Spinal cord (tissue), 10 donors: ENCODE measurements at places on chromosomes 12 and 14. TPM values are rescaled to one million over a fixed set of nuclear protein-coding genes. Genes with fewer than 3 reads are reported as not detected.

ALDH1L2 gene
- polyA plus RNA-seq: 9.5 TPM

CABP1 gene
- polyA plus RNA-seq: 30.2 TPM

PCED1B gene
- polyA plus RNA-seq: 3.6 TPM

GALNT6 gene
- 0.80 TPM for polyA plus RNA-seq

BEST3 gene
- polyA plus RNA-seq: 2.2 TPM

CCDC196 gene
- polyA plus RNA-seq: 0.23 TPM

- no peaks in the 10 kb centered on the region for H3K27me3 ChIP-seq
- no peak overlapping the region for H3K4me3 ChIP-seq
- H3K27ac ChIP-seq: no peak overlapping the region
- DNase-seq: peak; percentile 46
- H3K36me3 ChIP-seq: no peaks in the 10 kb centered on the region
Observed at GRCh38 chr14:67704484-67705089, 2.9 kb downstream of the RDH12 start.

GRCh38 chr12:49043856-49044258 lies 16.7 kb downstream of the KMT2D start:
- no peaks in the 10 kb centered on the region for H3K4me1 ChIP-seq
- DNase-seq: no peak
- peaks cover 98% of the 10 kb centered on the region for H3K36me3 ChIP-seq
- no peaks in the 10 kb centered on the region for H3K27me3 ChIP-seq
- H3K4me3 ChIP-seq: no peak overlapping the region
- H3K27ac ChIP-seq: no peak overlapping the region

GRCh38 chr14:99679543-99679942 lies 4.6 kb upstream of the CYP46A1 start:
- DNase-seq: no peak
- no peak overlapping the region for H3K4me3 ChIP-seq
- peaks cover 14% of the 10 kb centered on the region for H3K4me1 ChIP-seq
- peaks cover 15% of the 10 kb centered on the region for H3K36me3 ChIP-seq
- no peaks in the 10 kb centered on the region for H3K27me3 ChIP-seq
- no peak overlapping the region for H3K27ac ChIP-seq

DNA sequence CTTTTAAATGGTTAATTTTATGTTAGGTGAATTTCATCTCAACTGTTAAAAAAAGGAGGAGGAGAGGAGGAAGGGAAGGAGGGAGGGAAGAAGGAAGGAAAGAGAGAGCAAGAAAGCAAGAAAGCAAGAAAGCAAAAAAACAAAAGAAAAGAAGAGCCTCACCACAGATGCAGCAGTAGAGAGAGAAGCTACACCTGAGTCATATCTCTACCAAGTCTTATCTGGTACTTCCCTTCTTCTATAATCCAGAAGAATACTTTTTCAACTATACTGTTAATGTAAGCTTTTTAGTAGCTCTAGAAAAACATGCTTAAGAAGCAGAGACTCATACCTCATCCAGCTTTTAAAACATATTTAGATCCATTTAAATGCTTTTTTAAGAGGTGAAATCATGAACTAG lies 5.6 kb upstream of the IL26 start:
- DNase-seq: no peak
- no peaks in the 10 kb centered on the region for H3K4me1 ChIP-seq
- no peaks in the 10 kb centered on the region for H3K27me3 ChIP-seq
- no peaks in the 10 kb centered on the region for H3K36me3 ChIP-seq
- H3K27ac ChIP-seq: no peak overlapping the region

- H3K4me1 ChIP-seq: no peaks in the 10 kb centered on the region
- no peaks in the 10 kb centered on the region for H3K36me3 ChIP-seq
- H3K4me3 ChIP-seq: peak overlapping the region; percentile 94
- peak overlapping the region; percentile 98 for H3K27ac ChIP-seq
- no peaks in the 10 kb centered on the region for H3K27me3 ChIP-seq
- DNase-seq: peak; percentile 34
Observed at GRCh38 chr12:50401500-50402081, 906 bp downstream of the LARP4 start.

GRCh38 chr12:80937391-80938238 lies at the start of gene LIN7A:
Gene LIN7A, minus strand, starts transcription at chr12:80937934. Its CDS starts 212 bp downstream, at chr12:80937722.
- H3K4me1 ChIP-seq: no peaks in the 10 kb centered on the region
- peak; percentile 60 for DNase-seq
- H3K36me3 ChIP-seq: no peaks in the 10 kb centered on the region
- peak within 1 kb of the TSS; percentile 93 for H3K27ac ChIP-seq

DNA sequence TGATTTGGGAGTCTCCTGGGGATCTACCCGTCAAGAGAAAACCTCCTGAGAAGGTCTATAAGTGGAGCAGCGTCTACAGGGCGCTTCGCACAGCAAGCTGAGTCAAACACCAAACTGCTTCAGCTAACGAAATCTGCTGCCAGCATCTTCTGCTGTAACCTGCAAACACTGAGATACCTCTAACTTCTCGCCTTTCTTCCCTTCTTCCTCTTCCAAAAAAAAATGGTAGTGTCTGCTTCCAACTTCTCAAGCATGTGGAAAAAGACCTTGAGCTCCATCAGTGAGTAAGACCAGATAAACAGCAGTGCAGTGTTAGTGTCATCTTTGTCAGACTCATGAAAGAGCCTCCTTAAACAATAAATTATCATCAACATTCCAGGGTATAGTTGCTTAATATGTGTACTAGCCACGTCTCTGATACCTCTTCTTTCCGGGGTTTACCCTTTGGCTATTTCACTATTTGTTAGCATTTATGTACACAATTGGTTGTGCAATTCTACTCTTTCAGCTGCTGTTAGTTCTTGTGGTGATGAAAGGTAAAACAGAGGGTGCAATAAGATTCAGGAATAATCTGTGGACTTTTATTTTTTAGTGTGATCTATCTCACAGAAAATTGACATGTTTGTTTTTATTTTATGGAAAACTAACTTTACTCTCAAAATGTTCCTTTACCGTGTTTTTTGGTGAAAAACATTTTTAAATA lies 81.6 kb downstream of the LLPH start:
- H3K27ac ChIP-seq: no peak overlapping the region
- no peaks in the 10 kb centered on the region for H3K4me1 ChIP-seq
- H3K36me3 ChIP-seq: no peaks in the 10 kb centered on the region
- no peaks in the 10 kb centered on the region for H3K27me3 ChIP-seq
- no peak overlapping the region for H3K4me3 ChIP-seq

GRCh38 chr14:96683562-96684289 lies 113.5 kb upstream of the VRK1 start:
- no peak overlapping the region for H3K4me3 ChIP-seq
- H3K27ac ChIP-seq: no peak overlapping the region

DNA sequence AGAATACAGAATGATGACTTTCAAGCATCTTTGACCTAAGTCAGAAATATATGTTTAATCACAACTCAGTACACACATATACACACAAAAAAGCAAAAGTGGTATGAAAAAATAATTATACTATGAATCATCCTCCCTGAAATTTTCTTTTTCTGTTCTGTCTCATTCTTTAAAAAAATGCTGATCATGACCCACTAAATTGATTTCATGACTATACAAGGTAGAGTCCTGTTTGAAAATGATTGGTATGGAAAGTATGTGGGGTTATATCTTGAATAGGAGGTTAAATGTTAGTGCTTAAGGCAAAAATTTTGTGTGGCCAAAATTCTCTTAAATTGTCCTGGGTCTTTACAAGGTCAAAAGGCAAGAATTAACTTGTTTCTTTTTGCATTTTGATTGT lies 80.4 kb downstream of the SUDS3 start:
- DNase-seq: no peak
- H3K36me3 ChIP-seq: no peaks in the 10 kb centered on the region
- H3K4me1 ChIP-seq: no peaks in the 10 kb centered on the region
